ENCODE measurements at places on chromosomes 5 and 9.
A peak's percentile ranks its signal among the peaks of the same experiment; 100 is the strongest.

DNA sequence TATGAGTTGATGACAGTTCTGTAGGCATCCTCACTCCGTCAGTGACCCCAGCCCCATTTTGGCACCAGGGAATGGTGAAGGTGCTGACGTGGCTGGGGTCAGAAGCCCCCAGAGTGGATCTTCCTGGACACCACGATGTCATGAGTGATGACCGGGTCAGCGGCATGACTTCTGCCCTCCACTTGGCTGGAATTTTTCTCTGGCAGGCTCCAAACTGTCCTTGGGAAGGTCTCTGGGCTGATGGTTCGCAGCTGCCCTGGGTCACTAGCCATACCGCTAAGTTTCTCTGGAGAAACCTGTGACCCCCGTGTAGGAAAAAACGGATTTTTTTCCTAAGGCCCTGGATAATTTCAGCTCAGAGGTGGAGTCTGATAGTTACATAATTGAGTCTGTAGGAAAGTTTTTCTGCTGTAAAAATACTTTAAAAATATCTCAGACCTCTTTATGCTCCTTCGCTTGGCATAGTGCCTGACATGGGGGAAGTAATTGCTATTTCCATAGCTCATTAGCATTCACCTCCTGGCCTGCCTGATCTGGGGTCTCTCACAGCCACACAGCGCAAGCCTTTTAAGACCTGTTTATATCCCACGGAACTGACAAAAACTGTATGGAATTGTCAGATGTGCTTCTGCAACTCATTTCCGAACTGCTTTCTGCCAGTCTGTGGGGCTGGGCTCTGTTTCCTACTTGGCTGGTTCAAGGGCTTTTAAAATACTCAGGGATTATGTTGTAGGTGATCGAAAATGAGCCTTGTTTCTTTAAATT lies 69.2 kb downstream of the ANGPTL2 start:
- no peak for DNase-seq

- no peak for DNase-seq
Measured at GRCh38 chr5:127435821-127436220, 81.6 kb upstream of the PRRC1 start.

DNA sequence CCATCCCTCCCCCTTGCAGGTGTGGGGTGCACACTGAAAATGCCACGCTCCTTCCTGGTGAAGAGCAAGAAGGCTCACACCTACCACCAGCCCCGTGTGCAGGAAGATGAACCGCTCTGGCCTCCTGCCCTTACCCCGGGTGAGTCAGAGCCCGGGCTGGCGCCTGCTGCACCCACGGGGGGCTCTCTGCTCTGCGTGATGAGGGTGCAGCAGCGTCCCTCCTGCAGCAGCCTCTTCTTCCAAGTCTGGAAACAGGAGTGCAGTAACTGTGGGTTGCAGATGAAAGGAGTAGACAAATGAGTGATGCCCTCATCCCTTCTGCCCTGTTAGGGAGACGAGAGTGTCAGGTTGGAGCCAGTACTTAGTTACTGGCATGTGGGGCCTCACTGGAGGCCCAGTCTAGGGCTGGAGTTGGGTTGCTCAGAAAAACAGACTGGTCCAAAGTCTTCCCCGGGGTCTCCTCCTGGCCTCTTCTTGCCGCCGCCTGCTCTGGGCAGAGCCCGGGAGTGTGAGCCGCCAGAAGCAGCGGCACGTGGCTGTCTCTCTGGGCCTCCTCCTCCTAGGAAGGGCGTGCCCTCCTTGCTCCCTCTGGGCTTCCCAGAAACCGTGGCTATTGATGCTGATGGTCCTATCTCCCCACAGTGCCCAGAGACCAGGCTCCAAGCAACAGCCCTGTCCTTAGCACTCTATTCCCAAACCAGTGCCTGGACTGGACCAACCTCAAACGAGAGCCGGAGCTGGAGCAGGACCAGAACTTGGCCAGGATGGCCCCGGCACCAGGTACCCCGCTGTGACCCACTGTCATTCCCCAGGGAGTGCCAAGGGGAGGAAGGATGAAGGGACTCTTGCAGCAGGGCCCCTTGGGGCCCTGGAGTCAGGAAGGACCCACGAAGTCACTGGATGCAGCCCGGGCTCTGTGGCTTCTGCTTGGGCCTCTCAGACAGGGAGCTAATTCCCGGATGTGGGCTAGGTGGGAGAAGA lies 8.4 kb downstream of the GFI1B start:
- DNase-seq = no peak

- no peak for DNase-seq
Measured at GRCh38 chr5:71955723-71956122, 151.6 kb upstream of the MAP1B start.

DNA sequence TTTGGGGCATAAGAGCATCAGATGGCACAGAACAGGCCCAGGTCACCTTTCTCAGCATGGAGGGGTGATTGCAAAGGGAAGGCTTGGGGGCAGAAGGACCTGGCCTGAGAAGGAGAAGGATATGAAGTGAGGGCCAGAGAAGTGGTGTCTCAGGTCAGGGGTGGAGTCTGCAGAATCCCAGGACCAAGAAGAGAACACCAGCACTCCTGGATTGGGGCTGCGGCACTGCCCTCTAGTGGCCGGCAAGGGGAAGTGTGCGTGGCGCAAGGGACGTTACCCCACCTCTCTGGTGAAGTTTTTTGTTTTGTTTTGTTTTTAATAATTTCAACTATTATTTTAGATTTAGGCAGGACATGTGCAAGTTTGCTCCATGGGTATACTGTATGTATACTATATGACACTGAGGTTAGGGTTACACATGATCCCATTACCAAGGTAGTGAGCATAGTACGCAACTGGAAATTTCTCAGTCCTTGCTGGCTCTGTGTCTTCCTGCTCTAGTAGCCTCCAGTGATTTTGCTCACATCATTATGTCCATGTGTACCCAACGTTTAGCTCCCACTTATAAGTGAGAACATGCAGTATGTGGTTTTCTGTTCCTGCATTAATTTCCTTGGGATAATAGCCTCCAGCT lies 1548.6 kb downstream of the EFNA5 start:
- no peak for DNase-seq

GRCh38 chr9:36456480-36457065 lies 56.5 kb upstream of the RNF38 start:
- DNase-seq = no peak

- no peak for DNase-seq
Measured at GRCh38 chr9:91758491-91758981, 191.5 kb downstream of the ROR2 start.

GRCh38 chr5:34552686-34553085 lies 103.4 kb upstream of the RAI14 start:
- no peak for DNase-seq

DNA sequence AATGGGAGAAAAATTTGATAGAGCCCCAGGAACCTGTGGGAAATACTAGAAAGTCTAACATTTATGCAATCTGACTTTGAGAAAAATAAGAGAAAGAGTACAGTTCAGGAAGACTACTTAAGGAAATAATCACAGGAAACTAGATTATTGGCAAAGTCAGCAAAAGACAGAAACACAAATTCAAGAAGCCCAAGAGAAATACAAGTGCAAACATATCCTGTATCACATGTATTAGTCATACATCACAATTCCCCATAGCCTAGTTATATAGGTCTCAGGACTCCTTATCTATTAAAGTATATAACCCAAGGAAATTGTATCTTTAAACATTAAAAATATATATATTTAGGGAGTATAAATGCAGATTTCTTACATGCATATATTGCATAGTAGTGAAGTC lies 100.8 kb downstream of the HOMER1 start:
- no peak for DNase-seq

GRCh38 chr5:11711932-11712331 lies 192.3 kb downstream of the CTNND2 start:
- no peak for DNase-seq

- DNase-seq = no peak
Measured at GRCh38 chr5:96187309-96188027, 225.8 kb upstream of the ELL2 start.

GRCh38 chr5:73160239-73160671 lies 12.7 kb upstream of the TMEM174 start:
- DNase-seq = peak; percentile 3
